ENCODE measurements at places on chromosomes 2 and 18. TPM values are rescaled to one million over a fixed set of nuclear protein-coding genes. Genes with fewer than 3 reads are reported as not detected.

Gene SP9
- total RNA-seq = 0.18 TPM

Gene MPP4
- not detected for total RNA-seq

Gene DLX1
- 16.1 TPM for total RNA-seq

Gene ERMN
- total RNA-seq = not detected

Gene CLHC1
- total RNA-seq = 8.6 TPM

Gene TEX44
- total RNA-seq = not detected

Gene HNMT
- total RNA-seq = 3.1 TPM

Gene MOCOS
- 12.4 TPM for total RNA-seq

Gene GMPPA
- 69.7 TPM for total RNA-seq

All from K562 (cell line).